ENCODE measurements at places on chromosomes 13 and 19.

GRCh38 chr13:30780338-30780981 is 45.1 kb downstream of the ALOX5AP start:
- DNase-seq: no peak

GRCh38 chr13:54004026-54004699 is 975.5 kb downstream of the OLFM4 start:
- no peak for DNase-seq

DNA sequence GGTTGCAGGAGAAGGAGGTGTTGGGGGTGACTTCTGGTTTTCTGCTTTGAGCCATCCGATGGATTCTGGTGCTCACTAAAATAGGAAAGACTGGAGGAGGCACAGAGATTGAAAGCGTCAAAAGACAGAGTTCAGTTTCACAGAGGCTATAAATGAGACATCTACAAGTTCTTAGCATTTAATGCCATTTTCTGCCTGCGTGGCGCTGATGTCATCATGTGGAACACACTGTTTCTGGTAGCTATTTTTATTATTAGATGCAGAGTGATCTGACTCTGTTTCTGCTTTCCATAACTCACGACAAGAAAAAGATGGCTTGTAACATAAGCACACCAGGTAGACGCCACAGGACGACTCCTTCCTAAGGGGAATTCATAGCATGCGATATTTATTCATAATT is 3.3 kb upstream of the SLC39A3 start:
- no peak for DNase-seq

DNA sequence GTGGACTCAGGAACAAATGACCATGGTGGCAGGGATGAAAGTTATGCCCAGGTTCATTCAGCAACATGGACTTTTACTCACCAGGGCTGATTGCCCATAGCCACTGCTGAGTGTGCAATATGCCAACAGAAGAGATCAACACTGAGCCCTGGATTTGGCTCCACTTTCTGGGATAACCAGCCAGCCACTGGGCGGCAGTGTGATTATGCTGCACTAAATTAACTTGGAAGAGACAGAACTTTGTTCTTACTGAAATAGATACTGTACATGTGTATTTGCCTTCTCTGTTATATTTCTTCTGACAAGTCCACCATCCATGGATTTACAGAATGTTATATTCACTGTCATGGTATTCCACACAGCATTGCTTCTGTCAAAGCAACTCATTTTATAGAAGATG is 257.4 kb downstream of the TDRD3 start:
- DNase-seq: no peak

- DNase-seq: no peak
These were observed 246.1 kb upstream of the MAB21L1 start for GRCh38 chr13:35722458-35723052.

GRCh38 chr19:19578252-19578651 is 40.2 kb downstream of the CILP2 start:
- no peak for DNase-seq

GRCh38 chr13:106498158-106498557 is 37.3 kb downstream of the EFNB2 start:
- no peak for DNase-seq

GRCh38 chr19:6720369-6721137 is at the start of gene C3:
C3 (minus strand) TSS chr19:6720650; CDS start chr19:6720589, 61 bp downstream.
- DNase-seq: no peak

- DNase-seq: no peak
These were observed 123.4 kb downstream of the POSTN start for GRCh38 chr13:37475151-37475550.

DNA sequence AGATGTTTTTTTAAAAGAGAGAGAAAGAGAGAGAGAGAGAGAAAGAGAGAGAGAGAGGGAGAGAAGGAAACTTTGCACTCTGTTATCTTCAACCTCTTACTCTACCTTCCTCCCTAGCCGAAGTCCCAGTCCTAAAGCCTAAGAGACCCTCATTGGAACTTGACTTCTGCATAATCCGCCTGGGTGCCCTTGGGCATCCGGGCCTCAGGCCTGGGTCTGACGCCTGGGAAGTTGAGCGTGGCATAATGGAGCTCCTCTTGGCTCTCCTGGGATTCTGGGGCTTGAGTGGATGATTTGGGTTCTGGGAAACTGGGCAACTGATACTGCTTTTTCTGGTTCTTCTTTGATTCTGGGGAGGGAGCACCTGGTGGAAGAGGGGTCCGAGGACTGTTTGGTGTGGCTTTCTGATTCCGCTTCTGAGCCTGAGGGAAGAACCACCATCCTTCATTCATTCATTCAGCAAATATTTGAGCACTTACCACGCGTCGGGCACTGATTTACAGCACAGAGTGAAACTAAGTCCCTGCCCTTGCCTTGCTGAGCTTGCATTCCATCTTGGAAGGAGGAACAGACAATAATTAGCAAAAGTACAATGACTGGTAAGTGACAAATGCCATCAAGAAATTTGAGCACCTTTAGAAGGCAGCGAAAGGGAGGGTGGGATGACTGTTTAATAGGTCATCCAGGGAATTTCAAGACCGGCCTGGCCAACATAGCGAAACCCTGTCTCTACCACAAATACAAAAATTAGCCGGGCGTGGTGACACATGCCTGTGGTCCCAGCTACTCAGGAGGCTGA is 6.3 kb downstream of the SIGLEC10 start:
- DNase-seq: no peak

- DNase-seq: no peak
These were observed 37.3 kb upstream of the GTF2F2 start for GRCh38 chr13:45082964-45083363.

- DNase-seq: no peak
These were observed 125.7 kb downstream of the TNFRSF19 start for GRCh38 chr13:23695711-23696464.

DNA sequence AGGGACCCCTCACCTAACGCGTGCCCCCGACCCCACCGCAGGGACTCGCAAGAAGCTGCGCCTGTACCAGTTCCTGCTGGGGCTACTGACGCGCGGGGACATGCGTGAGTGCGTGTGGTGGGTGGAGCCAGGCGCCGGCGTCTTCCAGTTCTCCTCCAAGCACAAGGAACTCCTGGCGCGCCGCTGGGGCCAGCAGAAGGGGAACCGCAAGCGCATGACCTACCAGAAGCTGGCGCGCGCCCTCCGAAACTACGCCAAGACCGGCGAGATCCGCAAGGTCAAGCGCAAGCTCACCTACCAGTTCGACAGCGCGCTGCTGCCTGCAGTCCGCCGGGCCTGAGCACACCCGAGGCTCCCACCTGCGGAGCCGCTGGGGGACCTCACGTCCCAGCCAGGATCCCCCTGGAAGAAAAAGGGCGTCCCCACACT is 4.7 kb upstream of the MYBPC2 start:
- DNase-seq: peak; percentile 87

DNA sequence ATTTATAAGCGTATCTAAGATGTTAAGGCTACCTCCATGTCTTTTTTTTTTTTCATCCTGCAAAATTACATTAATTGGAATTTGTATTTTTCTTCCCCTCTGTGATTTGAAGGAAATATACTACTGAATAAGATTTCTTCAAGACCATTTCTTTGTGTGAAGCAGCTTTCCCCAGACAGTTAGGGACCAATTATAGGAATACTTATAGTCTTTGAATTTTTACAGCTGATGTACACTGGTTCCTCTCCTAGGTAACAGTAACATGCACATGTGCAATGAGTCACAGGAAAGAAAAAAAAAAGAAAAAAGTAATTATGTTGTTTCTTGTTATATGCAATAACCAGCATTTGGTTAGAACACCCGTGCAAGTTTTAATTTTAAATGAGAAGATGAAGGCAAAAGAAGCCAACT is 82.0 kb downstream of the PCDH9 start:
- no peak for DNase-seq

DNA sequence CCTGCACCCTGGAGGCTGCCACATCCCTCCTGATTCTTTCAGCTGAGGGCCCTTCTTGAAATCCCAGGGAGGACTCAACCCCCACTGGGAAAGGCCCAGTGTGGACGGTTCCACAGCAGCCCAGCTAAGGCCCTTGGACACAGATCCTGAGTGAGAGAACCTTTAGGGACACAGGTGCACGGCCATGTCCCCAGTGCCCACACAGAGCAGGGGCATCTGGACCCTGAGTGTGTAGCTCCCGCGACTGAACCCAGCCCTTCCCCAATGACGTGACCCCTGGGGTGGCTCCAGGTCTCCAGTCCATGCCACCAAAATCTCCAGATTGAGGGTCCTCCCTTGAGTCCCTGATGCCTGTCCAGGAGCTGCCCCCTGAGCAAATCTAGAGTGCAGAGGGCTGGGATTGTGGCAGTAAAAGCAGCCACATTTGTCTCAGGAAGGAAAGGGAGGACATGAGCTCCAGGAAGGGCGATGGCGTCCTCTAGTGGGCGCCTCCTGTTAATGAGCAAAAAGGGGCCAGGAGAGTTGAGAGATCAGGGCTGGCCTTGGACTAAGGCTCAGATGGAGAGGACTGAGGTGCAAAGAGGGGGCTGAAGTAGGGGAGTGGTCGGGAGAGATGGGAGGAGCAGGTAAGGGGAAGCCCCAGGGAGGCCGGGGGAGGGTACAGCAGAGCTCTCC is 6.9 kb upstream of the CEACAM5 start:
- DNase-seq: no peak

DNA sequence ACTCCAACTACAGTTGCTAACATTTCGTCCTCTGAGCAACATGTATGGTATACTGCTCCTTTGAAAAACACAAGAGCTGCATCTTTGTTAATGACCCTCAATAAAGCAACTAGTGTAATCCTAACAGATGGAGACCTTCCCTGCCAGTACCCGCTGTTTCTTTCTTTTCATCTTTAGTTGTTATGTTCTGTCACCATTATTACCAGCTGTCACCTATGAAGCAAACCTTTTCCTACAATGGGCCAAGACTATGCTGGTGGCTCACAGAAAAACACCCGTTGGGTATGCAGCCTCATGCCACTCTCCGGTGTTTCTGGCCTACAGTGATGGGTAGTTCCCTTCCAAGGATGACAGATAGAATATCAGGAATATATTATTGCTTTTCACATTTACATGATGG is 29.7 kb upstream of the CYSLTR2 start:
- DNase-seq: no peak

- no peak for DNase-seq
These were observed 15.9 kb upstream of the ELAVL1 start for GRCh38 chr19:8021374-8021773.

GRCh38 chr13:46321494-46322225 is 65.4 kb downstream of the RUBCNL start:
- peak; percentile 48 for DNase-seq

DNA sequence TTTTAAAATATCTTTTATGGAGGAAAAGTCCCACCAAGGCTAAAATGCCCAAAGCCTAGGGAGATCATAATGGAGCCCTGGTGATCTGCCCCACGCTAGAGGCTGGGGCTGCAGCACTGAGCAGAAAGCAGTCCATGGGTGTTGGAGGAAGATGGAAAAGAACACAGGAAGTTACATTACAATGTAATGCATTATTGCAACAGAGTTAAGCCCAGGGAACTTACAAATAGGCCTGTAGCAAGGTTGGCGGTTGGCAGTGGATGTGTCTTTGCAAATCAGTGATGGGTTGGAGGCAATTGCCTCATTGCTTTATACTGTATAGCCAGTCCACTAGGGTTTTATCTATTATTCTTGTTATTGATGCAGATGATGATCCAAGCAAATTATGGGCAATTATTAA is 399.9 kb downstream of the NDFIP2 start:
- no peak for DNase-seq

DNA sequence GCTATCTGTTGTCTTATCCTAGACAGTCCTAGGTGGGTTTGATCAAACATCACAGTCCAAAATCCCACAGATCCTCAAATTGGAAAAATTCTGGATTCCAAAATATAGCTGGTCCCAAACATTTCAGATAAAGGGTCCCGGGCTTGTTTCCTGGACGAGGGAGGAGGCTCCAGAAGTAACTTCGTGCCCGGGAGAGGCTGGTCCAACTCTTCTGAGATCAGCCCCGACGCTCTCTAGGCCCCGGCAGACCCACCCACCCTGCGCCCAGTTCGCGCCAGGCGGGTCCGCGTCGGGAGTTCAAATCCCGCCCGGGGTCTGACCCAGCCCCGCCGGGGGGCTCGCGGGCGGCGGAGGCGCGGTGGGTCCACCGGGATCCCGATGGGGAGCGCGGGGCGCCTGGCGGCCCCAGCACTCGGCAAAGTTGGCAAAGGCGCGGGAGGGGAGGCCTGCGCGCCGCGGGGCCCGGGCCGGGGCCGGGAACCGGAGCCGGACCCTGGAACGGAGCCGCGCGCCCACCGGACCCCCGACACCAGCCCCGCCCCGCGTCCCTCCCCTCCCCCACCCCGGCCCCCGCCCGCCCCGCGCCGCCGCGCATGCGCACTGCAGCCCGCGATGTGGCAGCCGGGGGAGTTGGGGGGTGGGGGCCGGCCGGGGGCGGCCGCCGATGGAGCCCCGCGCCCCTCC is 513 bp downstream of the MIER2 start:
- no peak for DNase-seq

GRCh38 chr13:59665732-59666131 is 498.0 kb downstream of the DIAPH3 start:
- no peak for DNase-seq

- DNase-seq: no peak
These were observed 115.4 kb upstream of the TMTC4 start for GRCh38 chr13:100789968-100790367.

DNA sequence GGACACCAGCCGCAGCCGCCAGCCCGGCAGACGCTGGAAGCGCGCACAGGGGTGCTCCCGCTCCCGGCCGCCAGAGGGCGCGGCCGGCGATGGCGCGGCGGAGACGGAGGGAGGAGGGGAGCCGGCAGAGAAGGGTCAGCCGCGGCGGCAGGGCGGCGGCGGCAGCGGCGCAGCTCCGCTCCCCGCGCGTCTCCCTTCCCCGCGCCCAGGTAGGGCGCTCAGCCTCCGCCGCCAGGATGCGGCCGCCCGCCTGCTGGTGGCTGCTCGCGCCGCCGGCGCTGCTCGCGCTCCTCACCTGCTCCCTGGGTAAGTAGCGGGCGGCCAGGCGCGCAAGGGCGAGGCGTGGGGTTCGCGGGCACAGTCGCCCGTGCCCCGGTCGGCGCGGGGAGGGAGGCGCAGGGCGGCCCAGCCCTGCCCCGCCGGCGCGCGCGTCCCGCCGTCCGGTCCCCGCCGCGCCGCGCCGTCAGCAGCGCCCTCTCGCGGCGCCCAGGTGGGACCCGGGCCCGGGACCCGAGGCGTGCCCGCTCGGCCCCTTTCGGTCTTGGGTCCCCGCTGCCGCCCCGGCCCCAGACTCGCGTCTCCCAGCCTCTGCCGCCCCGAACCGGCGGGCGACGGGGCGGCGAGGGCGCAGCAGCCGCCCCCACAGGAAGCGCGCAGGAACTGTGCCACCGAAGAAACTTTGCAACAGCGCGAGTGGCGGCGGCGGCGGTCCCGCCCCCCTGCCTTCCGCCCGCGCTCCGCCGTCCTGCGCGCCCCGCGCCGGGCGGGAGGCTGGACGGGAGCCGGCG is at the start of gene B3GLCT:
Gene B3GLCT (plus strand): TSS at position 127 of the 788 bp plus-strand sequence. CDS start 110 bp downstream, at position 237.
- DNase-seq: peak; percentile 81
